ENCODE measurements at places on chromosomes 11 and 22.

GRCh38 chr22:29331658-29332300 is 16.3 kb upstream of the RASL10A start:
- DNase-seq = no peak

GRCh38 chr11:134098566-134099184 is 29.8 kb downstream of the JAM3 start:
- DNase-seq = no peak

- no peak for DNase-seq
These were observed 34.5 kb downstream of the CELF1 start for GRCh38 chr11:47518212-47518964.

GRCh38 chr11:133058501-133058900 is 473.8 kb downstream of the OPCML start:
- DNase-seq = no peak

GRCh38 chr22:27435844-27436576 is 365.5 kb downstream of the MN1 start:
- no peak for DNase-seq

- DNase-seq = no peak
These were observed 15.7 kb upstream of the FBXO3 start for GRCh38 chr11:33790040-33790439.

DNA sequence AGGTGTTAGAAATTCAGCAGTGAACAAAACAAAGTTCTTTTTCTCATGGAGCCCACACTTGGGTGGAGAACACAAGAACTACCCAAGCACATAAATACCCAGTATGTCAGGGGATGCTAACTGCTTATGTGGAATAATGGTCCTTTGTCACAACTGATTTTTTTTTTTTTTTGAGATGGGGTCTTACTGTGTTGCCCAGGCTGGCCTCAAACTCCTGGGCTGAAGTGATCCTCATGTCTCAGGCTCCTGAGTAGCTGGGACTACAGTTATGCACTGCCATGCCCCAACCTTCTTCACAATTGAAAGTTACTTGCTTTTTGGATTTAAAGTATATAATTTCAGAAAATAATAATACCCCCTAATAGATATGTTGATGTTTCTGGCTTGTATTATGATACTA is 122.6 kb upstream of the RASSF10 start:
- no peak for DNase-seq

GRCh38 chr11:60088364-60088763 is at the start of gene MS4A2:
MS4A2 (plus strand) TSS chr11:60088664; CDS start chr11:60088766, 102 bp downstream.
- DNase-seq = no peak

DNA sequence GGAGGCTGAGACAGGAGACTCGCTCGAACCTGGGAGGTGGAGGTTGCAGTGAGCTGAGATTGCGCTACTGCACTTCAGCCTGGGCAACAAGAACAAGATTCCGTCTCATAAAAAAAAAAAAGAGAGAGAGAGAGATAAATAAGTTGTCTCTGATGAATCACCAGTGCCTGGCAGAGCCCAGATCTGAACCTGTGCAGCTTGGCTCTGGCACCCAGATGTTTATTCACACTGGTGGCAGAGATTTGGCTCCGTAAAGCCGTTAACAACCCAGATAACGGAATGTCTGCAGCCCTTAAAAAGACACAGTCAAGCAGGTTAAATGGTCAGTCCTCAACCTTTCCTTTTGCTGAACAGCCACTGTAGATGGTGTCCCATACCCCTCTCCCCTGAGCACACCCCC is 33.5 kb upstream of the RTL6 start:
- no peak for DNase-seq

DNA sequence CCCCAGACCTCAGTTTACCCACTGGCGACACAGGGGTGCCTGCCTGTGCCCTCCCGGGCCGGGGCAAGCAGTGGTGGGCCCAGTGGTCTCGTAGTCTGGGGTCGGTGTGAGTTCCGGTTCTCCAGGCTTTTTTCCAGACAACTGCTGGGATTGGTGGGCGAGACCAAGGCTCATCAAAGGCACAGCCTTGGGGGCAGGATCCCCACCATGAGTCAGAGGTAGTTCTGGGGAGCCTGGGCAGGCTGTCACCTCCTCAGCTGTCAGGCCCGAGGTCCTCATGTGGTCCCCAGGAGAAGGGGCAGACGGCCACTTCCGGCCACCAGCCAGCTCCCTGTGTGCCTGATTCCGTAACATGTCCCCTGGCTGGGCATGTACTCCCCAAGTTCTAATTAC is 827 bp upstream of the MUC2 start:
- no peak for DNase-seq

GRCh38 chr22:37425800-37426705 is 1.2 kb downstream of the ELFN2 start:
- DNase-seq = no peak

DNA sequence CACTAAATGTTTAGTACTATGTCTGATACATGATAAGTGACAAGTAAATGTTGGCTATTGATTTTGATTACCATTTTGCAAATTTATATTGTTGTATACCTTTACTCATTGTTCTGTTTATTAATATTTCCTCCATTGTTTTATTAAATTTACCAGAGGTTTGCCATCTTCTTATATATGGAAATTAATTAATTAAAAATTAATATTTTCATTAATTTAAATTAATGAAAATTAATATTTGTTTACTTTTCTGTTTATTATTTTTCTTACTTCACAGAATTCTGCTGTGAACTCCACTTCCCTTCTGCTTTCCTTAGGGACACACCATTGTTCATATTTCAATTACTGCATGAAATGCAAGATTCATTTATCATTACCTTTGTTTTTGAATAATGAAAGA is 331.0 kb downstream of the LARGE1 start:
- DNase-seq = no peak

- DNase-seq = no peak
These were observed 10.7 kb upstream of the VPS37C start for GRCh38 chr11:61171907-61172306.

GRCh38 chr11:120613264-120614226 is 102.0 kb downstream of the GRIK4 start:
- no peak for DNase-seq

GRCh38 chr11:45365961-45366618 is 79.9 kb upstream of the SYT13 start:
- DNase-seq = no peak

DNA sequence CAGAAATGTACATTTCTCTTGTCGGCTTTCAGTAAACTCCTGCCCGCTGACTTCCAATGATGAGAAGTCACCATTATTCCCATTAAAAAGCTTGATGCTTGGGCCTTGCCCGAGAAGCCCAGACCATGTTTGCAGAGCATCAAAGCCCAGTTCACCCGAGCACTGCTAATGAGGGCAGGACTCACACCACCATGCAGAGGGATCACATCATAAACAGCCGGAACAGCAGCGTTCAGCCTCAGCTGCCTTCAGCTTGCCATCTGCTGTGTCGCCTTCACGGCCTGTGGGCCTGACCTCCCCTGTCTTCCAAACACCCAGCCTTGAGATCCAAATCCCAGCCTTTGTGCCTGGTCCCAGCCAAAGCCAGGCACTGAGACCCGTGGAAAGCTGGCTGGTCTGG is 105.4 kb upstream of the CSNK2A3 start:
- DNase-seq = no peak

GRCh38 chr11:34236572-34236971 is 121.2 kb downstream of the ABTB2 start:
- DNase-seq = no peak
